Retina (tissue), 1 donor: ENCODE measurements at places on chromosomes 5 and 9.

GRCh38 chr5:113203916-113204315, 227.3 kb downstream of the DCP2 start:
- no peak for DNase-seq

DNA sequence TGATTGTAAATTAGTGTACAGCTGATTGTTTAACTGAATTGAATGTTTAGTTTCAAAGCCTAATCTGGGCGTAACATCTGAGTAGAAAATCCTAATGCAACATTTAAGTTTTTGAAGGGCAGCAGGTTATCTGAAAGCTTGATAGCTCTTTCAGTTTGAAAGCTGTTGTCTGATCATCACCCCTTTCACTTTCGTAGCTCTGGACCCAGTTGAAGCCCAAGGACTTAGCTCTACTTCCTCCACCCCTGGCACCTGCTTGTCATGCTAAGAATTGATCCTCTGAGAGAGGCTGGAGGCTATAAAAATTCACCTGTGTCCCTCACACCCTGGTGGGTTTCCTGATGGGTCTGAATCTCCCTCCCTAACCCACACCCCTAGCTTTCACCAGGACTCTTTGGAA, 86.0 kb downstream of the ZFAND5 start:
- no peak for DNase-seq

- no peak for DNase-seq
These were observed 204.8 kb downstream of the TLE4 start for GRCh38 chr9:79776581-79776980.

GRCh38 chr5:16659536-16659935, 42.7 kb upstream of the RETREG1 start:
- no peak for DNase-seq

GRCh38 chr9:109064963-109065702, 51.8 kb upstream of the CTNNAL1 start:
- DNase-seq, result no peak

DNA sequence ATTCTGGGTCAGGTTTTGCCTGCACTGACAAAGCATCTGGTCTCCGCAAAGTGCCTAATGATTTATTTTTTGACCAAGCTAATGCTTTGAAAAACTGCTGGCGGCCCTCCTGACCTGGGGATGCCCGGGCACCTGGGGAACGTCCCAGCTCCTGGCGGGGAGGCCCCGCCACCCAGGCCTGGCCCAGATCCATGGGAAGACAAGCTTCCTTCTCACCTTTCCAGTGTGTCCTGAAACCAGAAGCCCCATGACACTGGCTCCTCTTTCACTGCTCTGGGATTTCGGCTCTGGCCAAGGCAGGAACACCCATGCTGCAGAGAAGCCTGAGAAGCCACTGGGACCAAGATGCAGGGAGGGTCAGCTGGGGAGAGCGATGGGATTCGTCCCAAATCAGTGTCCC, 144.1 kb downstream of the SEC61B start:
- no peak for DNase-seq

GRCh38 chr9:105842023-105842644, 147.8 kb downstream of the TMEM38B start:
- DNase-seq, result peak; percentile 42

DNA sequence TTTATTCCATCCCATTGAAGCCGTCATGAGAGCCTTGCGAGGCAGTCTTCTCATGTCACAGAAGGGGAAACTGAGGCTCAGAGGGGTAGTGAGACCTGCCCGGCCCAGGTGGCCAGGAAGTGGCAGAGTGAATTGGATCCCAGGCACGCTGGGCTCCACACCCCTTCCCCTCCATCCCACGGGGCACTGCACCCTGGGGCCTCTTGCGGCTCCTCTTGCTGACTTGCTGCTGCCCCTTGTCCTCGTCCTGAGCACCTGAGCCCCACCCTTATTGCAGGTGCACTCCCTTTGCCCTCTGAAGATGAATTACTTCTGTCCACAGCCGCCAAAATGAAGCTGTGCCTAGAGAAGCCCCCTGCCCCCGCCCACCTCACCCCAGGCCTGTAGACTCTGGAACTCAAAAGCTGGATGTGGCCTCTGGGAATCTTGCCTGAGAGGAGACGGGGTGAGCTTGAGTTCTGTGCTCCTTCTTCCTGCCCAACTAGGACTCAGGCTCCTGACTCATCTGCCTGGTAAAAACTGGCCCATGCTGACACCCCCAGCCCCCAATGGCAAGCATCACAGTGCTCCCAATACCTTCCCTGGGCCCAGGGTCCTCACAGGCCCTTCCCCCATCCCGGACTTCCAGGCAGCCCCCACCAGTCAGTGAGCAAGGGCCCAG, 6.4 kb downstream of the NEURL1B start:
- no peak for DNase-seq

- no peak for DNase-seq
These were observed 108.0 kb upstream of the TARS1 start for GRCh38 chr5:33332804-33333203.

DNA sequence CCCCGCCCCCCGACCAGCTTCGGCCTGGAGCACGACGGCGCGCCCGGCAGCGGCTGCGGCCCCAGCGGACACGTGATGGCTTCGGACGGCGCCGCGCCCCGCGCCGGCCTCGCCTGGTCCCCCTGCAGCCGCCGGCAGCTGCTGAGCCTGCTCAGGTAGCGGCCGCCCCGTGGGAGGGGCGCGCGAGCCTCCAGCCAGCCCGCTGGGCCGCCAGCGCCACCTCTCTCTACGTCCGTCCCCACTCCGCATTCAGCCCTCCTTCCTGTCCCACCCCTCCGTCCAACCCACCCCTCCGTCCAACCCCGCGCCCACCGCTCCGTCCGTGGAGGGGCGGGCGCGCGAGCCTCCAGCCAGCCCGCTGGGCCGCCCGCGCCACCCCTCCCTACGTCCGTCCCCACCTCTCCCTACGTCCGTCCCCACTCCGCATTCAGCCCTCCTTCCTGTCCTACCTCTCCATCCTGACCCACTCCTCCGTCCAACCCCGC, 6.5 kb downstream of the ADAMTS13 start:
- DNase-seq, result no peak

DNA sequence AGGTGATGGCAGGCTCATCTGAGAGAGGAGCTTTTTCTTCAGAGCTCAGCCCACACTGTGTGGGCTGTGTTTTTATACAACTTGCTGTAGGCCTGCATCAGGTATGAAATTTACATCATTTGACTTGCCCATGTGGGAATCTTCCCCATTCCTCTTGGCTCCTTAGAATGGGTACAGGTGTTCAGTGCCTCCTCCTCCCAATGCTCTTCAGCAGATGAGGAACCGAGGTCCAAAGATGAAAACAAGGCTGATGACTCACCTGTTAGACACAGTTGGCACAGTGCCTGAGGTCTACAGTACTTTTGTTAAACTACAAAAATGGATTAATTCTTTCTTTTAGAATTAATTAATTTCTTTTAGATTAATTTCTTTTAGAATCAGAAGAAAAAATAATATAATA, 20.8 kb downstream of the PAPPA start:
- no peak for DNase-seq

- no peak for DNase-seq
These were observed 48.9 kb upstream of the CDKN2AIPNL start for GRCh38 chr5:134460551-134460950.

GRCh38 chr5:73496984-73497457, 1.2 kb upstream of the BTF3 start:
- DNase-seq, result peak; percentile 42

GRCh38 chr9:88932766-88933165, 58.5 kb upstream of the S1PR3 start:
- no peak for DNase-seq

DNA sequence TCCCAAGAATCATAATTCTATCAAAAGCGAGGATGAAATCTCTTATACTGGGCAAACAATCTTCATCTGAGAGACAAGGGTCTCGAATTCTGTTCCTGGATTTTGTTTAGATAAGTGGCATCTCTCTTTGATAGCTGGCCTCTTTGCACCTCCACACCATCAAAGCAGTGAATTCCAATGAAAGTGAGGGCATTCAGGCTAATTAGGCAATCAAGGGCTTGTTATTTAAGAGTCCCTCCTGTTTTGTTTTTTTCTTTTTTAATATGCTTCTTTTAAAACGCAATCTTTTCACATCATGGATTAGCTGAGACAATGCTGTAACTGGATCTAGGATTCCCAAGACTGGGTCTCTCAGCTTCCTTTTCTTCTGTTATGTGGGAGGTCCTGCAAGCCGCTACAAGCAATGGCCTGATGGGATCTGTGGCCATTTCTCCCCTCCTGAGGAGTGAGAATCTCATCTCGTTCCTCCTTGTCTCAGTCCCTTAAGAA, 67.9 kb downstream of the TNC start:
- no peak for DNase-seq

DNA sequence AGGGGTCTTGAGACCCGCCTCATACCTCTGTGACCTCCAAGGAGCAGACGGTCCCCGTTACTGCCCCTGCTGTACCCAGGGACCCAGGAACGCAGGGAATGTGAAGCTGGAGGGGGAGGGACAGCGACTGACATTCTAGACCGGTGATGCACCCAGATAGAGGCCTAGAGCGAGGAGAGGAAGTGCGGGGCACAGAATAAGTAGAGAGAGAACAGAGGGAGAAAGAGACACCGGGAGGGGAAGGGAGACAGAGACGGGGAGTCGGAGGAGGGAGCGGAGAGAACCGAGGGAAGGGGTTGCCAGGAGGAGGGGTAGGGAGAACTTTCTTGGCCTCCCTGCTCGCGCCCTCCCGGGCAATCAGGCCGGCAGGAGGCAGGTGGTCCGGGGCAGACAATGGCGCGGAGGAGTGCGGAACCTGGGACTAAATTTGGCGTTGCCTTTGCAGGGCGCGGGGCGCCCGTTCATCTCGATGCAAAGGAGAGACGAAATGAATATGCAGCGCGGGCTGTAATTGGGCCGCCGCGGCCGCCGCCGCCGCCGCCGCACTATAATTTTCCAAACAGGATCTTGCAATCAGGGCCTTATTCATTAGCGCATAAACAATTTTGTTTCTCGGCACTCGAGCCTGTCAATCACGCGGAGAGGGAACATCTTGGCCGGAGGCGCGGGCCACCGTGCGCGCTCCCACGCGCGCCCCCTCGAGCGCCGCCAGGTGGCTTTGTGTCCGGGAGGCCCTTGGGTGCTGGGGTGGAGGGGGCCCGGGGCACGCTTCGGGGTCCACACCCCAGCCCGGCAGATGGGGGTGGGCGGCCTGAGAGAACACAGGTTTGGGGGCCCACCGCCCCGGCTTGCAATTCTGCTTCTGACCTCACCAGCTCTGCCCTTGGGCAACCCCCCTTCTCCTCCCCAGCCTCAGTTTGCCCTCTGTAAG, 33.0 kb downstream of the NDUFA8 start:
- peak; percentile 65 for DNase-seq

GRCh38 chr5:1793966-1794900, 5.4 kb downstream of the MRPL36 start:
- DNase-seq, result no peak

GRCh38 chr5:138647261-138647788, 72.1 kb upstream of the HSPA9 start:
- DNase-seq, result no peak

- DNase-seq, result peak; percentile 57
These were observed 162.9 kb upstream of the WWC1 start for GRCh38 chr5:168128557-168128956.

GRCh38 chr5:75053304-75054133, 1.2 kb upstream of the GCNT4 start:
- peak; percentile 86 for DNase-seq

GRCh38 chr5:145975361-145976066, 39.1 kb downstream of the SH3RF2 start:
- no peak for DNase-seq

DNA sequence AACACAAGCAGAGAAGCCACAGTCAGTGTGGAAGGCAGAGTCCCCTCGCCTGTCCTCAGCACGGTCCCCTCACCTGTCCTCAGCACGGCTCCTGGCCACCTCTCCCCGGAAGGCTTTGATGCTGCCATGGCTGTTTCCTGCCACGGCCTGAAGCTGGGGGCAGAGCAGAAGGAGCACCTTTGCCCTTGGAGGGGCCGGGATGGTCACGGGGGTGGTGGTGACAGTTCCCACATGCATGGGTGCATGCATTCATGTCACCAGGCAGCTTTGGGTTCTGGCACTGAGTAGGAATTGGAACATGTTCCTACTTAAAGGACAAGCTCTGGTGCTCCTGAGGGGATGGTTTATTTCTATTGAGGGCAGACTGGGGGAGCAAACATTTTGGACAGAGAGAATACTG, 57.8 kb upstream of the PHYKPL start:
- DNase-seq, result no peak

DNA sequence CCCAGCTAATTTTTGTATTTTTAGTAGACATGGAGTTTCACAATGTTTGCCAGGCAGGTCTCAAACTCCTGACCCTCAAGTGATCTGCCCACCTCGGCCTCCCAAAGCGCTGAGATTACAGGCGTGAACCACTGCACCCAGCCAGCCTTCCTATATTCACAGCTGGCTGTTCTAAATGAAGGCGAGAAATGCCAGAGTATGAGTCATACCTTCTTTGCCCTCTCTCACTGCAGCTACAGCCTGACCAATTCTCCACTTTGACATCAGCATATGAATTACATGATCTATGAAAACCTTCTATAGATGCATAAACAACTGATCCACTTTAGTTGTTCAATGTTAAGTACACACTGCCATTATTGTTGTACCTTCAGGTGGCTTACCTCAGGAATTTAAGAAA, 14.5 kb downstream of the APTX start:
- DNase-seq, result no peak

- no peak for DNase-seq
These were observed 11.8 kb downstream of the QRFP start for GRCh38 chr9:130884542-130885483.

DNA sequence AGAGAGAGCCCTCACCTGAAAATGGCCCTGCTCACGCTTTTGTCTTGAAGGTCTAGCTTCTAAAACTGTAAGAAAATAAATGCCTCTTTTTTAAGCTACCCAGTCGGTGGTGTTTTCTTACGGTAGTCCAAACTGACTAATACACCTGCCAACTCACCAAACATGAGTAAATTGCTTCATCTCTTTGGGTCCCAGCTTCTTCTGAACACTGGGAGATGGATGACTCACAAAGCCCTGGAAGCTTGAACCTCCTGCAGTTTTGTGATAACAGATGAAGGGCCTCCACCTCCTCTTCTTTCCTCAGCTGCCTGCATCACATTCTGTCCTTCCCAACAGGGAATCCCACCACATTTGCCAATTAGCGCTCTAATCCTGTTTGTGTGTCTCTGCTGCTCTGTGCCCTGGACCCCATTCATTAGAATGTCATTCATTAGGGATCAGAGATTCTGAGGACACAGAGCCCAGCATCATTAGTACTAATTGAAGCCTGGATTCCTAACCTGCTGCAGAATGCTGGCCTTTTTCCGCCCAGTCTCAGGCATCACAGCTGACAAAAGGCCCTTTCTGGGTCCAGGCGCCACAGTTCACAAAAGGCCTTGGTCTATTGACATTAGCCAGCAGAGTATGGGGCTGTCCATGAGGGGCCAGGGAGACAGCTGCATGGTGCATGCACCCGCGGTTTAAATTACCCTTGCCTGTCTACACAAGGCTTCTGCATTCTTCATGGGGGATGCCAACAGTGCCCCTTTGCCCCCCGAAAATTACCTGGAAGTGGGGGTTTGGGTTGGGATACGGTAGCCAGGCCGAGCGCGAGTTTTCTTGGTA, 349.3 kb downstream of the SEMA5A start:
- DNase-seq, result peak; percentile 86

- no peak for DNase-seq
These were observed 4.5 kb downstream of the RPS6 start for GRCh38 chr9:19375538-19375937.

GRCh38 chr9:99466104-99466503, 244.0 kb downstream of the SEC61B start:
- no peak for DNase-seq
